ENCODE measurements at places on chromosomes 11 and 22.
A peak's percentile ranks its signal among the peaks of the same experiment; 100 is the strongest.

GRCh38 chr11:123580557-123581275 lies 73.7 kb downstream of the SCN3B start:
- peak; percentile 35 for DNase-seq

DNA sequence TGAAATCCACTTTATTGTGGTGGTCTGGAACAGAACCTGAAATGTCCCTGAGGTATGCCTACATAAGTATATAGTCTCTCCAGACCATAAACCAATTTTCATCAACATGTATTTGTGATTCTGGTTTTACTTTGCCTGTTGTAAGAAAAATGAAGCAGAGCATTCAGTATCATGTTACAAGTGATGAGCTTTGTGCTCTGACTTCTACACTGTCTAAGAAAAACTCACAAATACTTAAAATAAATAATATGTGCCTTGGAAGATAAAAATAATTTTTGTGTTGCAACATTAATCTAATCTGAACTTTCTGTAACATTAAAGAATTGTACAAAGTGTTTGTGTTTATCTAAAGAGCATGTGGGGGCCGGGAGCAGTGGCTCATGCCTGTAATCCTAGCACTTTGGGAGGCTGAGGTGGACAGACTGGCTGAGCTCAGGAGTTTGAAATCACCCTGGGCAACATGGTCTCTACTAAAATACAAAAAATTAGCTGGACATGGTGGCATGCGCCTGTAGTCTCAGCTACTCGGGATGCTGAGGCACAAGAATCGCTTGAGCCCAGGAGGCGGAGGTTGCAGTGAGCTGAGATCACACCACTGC lies 219.5 kb downstream of the SOX6 start:
- no peak for DNase-seq

- no peak for DNase-seq
These were observed 13.7 kb downstream of the PAX6 start for GRCh38 chr11:31797190-31798056.

DNA sequence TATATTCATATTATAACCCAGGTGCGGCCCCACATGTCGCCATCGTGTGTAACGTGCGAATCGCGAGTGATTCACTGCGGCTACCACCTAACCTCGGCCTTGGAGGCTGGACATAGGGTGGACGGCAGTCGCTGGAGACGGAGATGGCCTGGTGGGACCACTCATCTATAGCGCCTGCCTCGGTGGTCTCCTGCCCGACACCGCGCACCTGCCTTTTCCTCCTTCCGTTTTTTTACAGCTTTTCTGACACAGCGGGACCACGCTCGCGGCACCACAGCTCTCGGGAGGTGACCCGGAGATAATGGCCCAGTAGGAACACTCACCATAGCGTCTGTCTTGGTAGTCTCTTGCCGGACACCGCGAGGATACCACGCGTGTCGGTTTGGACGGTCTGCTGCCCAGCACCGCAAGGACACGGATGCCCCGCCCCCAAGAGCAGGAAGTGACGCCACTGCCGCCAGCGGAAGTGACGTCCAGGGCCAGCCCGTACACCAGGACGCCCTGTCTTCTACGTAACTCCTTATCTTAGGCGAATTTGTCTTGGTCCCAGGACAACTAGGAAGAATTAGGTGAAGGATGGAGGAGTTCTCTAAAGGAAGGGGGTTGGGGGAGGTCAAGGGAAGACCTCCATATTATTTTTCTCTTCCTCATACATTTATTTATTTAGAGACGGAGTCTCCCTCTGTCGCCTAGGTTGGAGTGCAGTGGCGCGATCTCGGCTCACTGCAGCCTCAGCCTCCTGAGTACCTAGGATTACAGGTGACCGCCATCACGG lies 6.4 kb downstream of the SNU13 start:
- peak; percentile 73 for DNase-seq

DNA sequence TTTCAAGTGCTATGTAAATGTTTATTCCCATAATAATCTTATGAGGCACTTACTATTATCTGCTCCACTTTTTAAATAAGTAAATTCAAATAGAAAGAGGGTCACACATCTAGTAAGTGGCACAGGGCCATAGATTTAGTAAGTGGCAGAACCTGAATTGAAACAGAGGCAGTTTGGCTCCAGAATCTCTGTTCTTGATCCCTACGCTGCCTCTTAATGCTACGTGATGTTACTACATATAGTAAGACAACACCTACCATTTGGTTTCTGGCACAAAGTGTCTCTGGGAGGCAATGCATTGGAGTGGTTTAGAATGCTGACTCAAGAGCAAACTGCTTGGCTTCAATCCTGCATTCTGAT lies 1018.3 kb downstream of the DLG2 start:
- no peak for DNase-seq

GRCh38 chr11:7677796-7678201 lies 4.5 kb upstream of the CYB5R2 start:
- no peak for DNase-seq

GRCh38 chr11:15911377-15912044 lies 444.8 kb downstream of the SOX6 start:
- no peak for DNase-seq

- no peak for DNase-seq
These were observed 128.0 kb downstream of the RBFOX2 start for GRCh38 chr22:35900483-35901168.

DNA sequence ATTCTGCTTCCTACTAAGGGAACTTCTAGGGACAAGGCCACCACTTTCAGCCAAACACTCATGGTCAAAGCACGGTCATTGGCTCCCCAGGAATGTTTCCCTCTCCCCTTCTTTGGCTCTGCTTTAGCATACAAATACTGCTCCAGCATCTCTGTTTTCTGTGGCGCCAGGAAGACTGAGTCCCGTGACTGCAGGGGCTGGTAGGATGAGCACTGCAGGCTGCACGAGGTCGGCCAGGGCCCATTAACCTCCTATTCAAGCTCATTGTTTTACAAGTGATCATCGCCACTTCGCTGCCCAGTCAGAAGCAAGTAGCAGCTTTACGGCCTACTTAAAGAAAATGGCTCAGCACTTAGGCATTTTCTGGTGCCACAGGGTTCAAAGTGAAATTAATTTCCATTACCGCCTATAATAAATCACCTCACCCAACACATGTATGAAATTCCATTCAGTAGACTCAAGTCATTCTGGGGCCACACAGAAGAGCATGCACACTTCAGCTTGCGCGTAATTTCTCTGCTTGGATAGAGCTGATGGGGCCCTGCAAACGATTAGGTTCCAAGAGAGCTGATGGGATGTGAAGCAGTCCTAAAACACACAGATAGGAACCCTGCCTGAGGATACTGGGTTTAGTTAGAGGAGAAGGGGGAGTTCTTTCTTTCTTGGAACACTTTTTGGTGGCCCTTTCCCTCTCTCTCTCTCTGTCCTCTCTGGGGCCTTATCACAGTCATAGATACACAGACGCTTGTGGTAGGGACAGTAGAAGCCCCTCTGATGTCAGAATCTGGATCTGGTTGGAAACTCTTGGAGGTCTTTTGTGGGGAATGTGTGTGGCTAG lies 173.7 kb downstream of the KIF18A start:
- no peak for DNase-seq

DNA sequence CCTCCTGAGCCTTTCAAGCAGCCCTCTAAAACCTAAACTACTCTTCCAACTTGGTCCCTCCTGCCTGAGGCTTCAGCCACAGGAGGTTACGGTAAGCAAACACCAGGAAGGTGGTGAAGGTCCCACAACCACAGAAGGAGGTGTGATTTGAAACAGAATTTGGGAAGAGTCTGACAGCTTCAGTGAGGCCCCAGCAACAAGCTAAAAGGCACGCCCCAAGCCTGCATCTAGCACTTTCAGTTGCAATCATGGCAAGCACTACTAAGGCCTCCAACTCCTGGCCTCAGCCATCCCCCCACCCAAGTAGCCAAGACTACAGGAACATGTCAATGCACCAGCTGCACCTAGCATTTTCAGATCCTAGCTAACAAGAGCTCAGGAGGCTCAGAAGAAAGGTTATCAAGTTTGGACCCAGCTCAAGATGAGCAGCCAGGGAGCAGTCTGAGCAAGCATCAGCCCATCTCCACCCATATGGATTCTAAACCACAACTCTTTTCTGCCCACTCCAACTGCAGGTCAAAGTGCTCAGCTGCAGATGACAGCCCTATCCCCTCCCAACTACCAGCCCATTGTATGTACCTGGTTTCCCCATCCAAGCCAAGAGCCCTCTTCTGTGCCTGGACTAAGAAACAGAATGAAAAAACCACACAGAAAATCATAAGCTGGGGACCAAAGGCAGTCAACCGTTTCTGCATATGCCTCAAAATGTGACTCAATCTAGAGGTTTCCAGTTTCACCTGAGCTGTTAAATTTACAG lies 10.4 kb upstream of the AHNAK start:
- no peak for DNase-seq

- no peak for DNase-seq
These were observed 111.2 kb downstream of the ZNF280B start for GRCh38 chr22:22397292-22397870.

- DNase-seq, result no peak
These were observed 34.1 kb downstream of the CERK start for GRCh38 chr22:46703996-46704370.

GRCh38 chr22:45230026-45230721 lies 10.5 kb downstream of the KIAA0930 start:
- DNase-seq, result no peak

- DNase-seq, result no peak
These were observed 13.9 kb upstream of the TP53AIP1 start for GRCh38 chr11:128956401-128957201.

DNA sequence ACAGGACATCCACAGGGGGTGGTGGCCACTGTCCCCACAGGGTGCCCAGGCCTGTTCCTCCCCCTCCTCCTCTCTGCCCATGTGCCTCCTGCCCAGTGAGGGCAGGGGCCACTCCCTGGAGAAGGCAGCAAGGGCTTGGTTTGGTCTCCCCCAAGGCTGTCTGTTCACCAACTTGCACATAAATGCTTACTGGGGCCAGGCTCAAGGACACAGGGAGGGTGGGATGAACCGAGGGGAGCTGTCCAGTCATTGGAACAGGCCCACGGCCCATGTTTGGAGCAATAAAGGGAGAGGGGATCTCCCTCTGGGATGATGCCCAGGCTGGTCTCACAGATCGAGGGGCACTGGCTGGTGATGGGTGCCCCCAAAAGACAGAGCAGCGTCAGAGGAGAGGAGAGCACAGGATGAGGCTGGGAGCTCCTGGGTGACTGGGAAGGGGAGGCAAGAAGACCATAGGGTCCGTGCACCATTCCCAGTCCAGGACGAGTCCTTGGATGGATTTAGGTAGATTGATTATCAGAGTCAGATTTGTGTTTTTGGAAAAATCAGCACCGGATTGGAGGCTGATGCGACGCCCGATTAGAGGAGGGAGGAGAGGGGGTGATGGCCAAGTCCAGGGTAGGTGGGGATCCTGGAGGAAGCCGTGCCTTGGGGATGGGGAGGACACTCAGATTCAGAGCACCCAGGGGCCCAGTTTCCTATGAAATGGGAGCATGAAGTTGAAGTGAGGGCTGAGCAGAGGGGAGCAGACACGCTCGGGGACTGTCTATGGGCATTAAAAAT lies 1.1 kb downstream of the IGLL5 start:
- DNase-seq, result no peak

DNA sequence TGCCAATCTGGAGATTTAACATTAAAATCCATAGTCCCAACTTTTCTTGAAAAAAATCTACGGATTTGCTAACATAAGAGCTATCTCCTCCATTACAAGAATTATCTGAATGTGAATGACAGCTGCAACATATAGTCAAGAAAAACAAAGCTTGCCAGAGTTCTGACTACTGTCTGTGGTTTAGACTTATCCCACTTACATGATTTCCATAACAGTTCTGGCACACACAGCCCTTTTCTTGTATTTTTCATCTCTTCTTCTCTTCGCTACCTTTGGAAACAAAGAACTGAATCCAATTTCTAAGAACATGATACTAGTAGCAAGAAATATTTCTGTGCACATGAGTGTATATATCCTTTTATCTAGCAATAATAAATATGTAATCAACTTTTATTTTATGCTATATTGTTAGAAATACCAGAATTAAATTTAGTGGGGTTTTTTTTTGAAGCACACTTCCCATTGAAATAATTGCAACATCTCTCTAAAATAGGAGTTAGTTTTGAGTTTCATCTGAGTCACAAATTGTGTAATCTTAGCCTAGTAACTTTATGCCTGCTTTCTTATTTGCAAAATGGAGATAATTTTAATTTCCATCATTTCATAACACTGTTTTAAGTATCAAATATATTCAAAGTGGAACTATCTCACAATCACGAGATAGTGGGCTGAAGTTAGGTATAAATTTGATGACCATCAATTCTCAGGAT lies 1217.6 kb downstream of the JRKL start:
- DNase-seq, result no peak

DNA sequence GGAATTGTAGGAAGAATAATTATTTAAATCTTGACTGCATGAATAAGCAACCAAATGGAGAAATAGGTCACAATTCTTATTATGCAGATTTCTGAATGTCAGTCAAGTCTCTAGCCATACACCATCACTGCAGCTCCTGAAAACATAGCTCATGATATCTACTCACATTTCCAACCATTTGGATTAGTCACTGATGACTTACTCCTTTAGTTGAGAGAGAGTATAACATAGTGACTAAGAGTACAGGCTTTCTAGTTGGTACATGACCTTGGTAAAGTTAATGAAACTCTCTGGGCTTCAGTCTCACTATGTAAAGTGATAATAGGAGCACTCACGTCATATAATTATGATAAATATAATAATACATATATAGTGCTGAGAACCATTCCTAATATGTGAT lies 265.2 kb downstream of the KCNA4 start:
- DNase-seq, result no peak

DNA sequence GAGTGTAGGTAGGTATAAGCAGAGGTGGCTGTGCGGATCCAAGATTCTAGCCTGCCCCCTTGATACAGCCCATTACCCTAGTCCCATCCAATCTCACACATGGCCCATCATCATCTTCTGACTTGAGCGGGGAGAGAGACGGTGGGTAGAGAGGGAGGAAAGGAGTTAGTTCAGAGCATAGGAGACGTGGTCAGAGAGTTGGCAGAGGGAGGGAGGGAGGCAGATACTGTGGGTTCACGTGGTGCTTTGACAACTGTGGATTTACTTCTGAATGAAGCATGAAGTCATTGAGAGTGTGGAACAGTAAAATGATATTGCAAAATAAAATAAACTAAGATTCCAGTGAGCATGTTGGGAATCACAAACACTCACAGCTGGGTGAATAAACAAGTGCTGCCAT lies 31.4 kb upstream of the VPREB1 start:
- no peak for DNase-seq

DNA sequence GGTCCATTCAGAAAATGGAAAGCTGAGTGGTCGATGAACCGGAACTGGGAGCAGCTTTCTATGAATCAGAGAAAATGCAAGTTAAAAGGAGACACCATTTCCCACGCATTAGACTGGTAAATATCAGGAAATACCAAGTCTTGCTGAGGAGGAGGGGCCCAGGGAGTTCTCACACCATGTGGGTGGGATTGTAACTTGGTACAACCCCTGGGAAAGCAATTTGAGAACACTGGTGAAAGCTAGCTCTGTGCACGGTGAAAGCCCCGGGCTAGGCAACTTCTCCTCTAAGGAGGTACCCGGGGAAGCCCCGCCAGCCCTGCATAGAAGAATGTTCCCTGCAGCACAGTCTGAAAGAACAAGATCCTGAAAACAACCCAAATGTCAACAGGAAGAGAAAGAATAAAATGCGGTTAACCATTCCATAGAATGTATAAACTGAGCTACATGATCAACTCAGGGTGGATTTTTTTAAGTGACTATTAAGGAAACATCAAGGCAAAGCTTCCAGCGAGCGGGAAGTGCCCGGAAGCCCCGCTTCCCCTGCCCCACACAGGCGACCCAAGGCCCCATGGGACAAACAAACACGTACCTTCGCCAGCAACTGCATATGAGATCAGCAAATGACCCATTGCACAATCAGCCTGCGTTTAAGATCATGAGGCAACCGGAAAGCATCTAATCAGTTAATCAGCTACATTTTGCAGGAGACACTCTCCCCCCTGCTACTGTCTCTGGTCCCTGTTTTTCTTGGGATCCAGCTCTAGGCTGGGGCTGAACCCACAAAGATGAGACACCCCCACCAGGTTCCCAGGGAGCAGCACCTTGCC lies 11.3 kb downstream of the SHANK2 start:
- DNase-seq, result no peak
